ENCODE measurements at places on chromosomes 2 and 18.

GRCh38 chr2:32229635-32230034 is 35.1 kb downstream of the NLRC4 start:
- DNase-seq = no peak

- DNase-seq = no peak
Observed at GRCh38 chr2:218518876-218519275, 49.3 kb downstream of the USP37 start.

DNA sequence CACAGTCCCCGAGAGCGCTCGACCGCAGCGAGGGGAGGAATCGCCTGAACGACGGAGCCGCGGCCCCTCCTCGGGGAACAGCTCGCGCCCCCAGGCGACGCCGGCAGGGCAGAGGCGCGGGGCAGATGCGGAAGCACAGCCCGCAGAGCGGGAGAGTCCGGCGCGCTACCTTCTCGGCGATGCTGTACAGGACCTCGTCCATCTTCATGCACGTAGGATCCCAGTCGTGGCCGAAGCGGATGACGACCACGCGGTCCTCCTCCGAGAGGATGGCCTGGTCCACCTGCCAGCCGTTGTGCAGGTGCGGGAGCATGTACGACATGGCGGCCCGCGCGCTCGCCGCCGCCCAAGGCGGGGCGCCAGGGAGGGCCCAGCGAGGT is 302 bp downstream of the TXNL4A start:
- peak; percentile 46 for DNase-seq

GRCh38 chr2:64711252-64711800 is 57.6 kb upstream of the SERTAD2 start:
- DNase-seq = no peak

DNA sequence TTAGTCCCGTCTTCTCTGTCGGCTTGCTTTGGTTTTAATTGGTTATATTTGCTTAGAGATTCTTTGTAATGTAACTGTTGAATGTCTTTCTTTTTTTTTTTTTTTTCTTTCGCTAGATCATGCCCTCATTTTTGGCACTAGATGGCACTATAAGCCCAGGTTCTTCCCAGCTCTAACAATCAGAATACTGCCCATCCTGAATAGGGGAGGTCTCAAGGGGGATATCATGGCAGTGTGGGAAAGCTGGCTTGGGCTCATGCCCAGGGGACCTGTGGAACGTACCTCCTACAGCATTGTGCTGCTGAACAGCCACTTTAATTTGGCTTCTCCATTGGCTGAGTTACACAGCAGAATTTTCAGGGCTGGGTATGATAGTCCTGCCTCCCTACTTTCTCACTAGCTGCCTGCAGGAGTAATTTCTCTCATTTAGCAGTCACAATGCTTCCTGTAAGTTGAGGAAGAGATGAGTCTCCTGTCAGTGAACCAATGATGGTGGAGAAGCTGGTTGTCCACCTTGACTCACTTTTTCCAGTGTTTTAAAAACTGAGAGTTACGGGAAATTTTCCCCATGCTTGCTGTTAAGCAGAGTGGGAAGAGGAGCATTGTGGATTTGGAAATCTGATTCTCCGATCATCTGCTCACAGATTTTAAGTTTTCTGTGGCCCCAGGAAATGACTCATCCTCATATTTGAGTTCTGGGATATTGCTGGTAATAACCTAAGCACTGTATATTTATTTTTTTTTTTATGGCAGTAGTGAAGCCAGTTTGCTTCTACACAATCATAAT is 47.2 kb downstream of the RAD51AP2 start:
- DNase-seq = no peak

GRCh38 chr2:10344105-10345066 is 41.7 kb downstream of the HPCAL1 start:
- DNase-seq = no peak

DNA sequence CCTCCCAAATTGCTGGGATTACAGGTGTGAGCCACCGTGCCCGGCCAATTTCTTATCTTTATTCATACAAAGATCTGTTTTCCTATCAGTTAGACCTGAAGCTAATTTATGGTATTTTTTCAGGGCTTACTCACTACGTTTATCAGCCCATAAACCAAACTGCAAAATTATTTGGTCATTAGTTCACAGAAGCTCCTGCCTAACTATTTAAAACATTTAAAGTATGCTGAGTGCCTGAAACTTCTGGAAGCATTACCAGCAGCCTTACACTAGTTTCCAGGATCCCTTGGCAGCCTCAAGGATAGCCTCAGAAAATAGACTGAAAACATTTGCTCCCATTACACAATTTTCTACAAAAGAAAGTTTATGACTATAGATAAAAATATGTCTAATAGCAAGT is 68.8 kb downstream of the GALNT13 start:
- DNase-seq = no peak

DNA sequence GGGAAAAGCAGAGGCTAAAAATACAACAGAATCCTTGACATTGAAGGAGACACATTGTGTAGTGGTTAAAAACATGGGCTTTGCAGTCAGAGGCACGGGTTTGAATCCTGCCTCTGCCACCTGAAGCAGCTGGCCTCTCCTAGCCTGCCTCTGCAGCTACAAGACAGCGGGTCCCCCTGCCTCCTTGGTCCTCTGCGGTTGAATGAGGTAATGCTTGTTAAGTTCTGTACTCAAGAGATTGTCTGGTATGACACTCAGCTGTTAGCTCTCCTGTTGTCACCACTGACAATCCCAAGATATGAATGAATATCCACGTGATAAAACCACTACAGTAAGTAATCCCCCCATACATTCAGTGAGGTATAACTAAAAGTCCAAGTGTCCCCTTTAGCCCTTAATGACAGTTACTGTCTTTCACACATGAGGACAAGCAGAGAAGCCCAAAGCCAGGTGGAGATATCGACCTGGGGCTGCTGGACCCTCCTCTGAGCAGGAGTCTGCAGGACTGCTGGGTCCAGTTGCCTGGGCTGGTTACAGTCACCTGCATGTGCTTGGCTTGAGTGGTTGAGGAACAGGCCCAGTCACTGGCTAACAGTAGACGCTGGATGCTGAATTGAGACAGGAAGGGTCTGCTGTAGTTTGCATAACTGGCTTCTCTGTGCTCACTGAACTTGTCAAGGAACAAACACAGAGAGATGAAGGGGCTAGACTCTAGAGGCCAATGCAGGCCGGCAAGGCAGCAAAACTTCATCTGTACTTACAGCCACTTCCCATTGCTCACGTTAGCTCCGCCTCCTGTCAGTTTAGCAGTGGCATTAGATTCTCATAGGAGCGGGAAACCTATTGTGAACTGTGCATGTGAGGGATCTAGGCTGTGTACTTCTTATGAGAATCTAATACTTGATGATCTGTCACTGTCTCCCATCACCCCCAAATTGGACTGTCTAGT is 85.5 kb downstream of the TGFA start:
- DNase-seq = no peak

- DNase-seq = peak; percentile 64
Observed at GRCh38 chr2:181281206-181281832, 175.9 kb upstream of the ITGA4 start.

- no peak for DNase-seq
Observed at GRCh38 chr2:192151853-192152252, 42.9 kb downstream of the TMEFF2 start.

GRCh38 chr2:204321910-204322751 is 223.1 kb upstream of the PARD3B start:
- DNase-seq = no peak

GRCh38 chr2:191840921-191841320 is 6.0 kb downstream of the CAVIN2 start:
- no peak for DNase-seq

GRCh38 chr2:157447031-157447430 is 3.1 kb upstream of the CYTIP start:
- DNase-seq = no peak

DNA sequence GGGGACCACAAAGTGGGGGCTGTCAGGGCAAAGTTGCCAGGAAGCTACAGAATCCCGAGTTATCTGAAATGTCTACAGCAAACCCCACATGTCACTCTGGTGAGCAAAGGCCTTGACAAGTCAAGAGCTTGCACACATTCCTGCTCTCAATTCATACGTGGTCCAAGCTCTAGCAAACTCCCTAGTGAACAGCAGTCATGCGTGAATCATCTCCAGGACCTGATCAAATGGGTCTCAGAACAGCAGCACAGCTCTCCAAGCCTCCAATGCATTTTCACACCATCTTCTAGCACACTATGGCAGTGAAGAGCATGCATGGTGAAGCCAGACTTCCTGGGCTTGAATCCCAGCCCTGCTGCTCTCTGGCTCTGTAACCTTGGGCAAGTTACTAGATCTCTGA is 68.5 kb downstream of the MYO5B start:
- no peak for DNase-seq

GRCh38 chr2:218031771-218032257 is 29.0 kb upstream of the TNS1 start:
- DNase-seq = no peak

DNA sequence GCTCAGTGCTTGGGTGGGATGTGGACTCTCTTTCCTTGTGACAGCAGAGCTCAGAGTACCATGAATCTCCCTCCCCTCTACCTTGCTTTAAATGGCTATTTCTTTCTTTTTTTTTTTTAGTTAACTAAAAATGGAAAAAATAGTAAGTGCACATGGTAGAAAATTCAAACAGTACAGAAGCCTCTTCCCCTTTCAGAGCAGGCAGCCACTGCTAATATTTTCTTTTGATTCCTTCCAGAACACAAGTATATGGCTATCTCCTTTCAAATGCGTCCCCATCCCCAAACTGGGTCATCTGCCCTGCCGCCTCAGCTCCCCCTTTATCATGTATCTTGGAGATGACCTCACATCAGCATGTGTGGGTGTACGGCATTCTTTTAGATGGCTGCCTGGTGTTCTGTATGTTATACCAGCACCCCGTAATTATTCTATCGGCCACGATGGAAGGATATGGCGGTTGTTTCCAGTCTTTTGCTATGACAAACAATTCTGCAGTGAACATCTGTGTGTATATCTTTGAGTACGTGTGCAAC is 70.5 kb upstream of the DLX2 start:
- no peak for DNase-seq

DNA sequence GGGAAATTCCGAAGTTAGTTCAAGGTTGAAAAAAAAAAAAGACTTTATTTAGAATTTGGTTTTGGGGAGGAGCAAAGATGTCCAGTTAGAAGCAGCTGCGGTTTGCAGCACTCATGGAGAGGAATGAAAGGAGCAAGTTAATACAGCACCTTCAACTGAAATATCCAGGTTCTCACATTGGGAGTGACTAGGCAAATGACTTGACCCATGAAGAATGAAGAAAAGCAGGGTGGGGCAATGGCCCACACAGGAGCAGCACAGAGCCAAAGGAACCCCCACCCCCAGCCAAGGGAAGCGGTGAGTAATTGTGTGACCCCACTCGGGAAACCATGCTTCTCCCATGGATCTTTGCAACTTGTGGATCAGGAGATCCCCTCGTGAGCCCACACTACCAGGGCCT is 32.8 kb downstream of the ZNF892 start:
- no peak for DNase-seq

DNA sequence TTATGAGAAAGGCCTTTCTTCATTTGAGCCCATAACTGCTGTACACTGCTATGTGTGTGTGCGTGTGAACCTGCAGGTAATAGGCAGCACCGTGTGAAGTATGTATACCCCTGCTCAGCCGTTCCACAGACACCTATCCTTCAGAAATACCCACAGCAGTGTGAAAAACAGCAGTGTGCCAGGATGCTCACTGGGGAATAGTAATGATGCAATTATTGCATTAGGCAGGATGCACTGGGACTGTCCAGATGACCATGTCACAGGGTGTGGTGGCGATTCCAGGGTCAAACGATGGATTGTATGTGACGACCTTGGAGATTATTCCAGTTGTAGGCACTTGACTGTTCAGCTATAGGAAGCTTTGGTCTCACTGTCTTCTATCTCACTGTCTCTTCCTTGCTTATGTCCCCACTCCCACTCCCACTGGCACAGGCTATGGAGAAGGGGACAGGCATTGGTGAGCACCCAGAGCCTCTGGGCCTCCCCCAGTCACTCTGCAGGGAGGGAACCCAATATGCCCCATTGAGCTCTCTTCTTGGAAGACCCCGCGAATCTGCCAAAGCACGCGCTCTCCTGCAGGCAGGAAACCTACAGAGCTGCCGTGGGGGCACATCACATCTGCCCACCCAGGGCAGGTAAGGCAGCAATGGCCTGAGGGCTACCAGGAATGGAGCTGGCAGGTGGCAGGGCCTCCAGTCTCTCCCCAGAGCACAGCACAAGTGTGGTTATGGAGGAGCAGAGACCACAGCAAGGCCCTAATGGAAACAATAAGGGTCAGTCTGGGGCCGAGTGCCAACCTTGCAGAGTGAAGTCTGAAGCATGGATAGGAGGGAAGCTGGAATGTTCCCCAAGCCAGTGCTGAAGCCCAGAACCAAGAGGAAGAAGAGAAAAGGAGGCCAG is 518.9 kb upstream of the RAB6C start:
- no peak for DNase-seq

- no peak for DNase-seq
Observed at GRCh38 chr2:157172866-157173578, 84.5 kb upstream of the GALNT5 start.

DNA sequence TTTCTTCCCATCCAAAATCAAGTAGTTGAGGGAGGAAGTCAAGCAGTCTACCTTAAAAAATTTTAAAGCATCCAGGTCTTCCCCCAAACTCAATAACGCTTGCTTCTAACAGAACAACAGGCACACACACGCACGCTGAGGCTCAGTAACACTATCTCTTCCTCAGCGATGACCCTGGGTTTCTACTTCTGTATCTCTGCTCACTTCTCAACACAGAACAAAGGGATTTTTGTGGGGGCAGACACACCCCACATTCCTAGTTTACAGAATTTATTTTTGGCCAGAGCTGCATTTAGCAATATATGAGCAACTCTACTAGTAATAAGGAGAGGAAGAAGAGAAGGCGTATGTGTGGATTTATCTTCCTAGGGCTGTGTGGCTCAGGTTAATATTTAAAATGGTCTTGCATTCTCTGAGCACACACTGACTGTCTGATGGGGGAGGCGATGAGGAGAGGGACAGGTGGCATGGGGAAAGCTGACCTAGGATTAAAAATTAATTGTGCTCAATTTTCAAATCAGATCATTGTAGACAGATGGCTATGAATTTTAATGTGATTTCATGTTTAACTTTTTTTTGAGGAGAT is 71.3 kb upstream of the PPM1B start:
- no peak for DNase-seq

GRCh38 chr2:241359481-241360045 is 3.5 kb downstream of the FARP2 start:
- no peak for DNase-seq

- DNase-seq = no peak
Observed at GRCh38 chr2:112621790-112622527, 23.8 kb upstream of the SLC20A1 start.

- DNase-seq = no peak
Observed at GRCh38 chr2:67054728-67055127, 342.4 kb upstream of the ETAA1 start.

DNA sequence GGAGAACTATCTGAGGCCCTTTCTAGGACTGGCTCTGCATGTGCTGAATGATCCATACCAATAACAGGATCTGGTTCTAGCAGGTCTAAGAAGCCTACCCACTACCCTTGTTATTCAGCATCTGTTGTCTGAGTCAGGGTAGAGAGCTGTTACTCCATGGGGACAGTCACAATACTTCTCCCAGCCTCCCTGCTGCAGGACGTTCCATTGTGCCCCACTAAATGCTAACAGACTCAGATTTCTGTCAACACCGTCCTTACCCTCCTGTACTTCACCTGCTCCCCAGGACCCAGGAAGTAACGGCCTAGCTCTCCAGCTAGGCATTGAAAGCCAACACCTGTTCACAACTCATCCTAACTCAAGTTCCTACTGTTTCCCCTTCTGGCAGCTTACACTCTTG is 719.7 kb upstream of the ID2 start:
- no peak for DNase-seq

All from CD4-positive, alpha-beta T cell treated with Interleukin-6 at 100 ng/mL for 8 hours (primary cell).